ENCODE measurements at places on chromosomes 6 and 20. TPM values are rescaled to one million over a fixed set of nuclear protein-coding genes. Genes with fewer than 3 reads are reported as not detected.
A peak's percentile ranks its signal among the peaks of the same experiment; 100 is the strongest.

GRCh38 chr6:33208091-33208967 lies at the start of gene RING1:
RING1 (plus strand) TSS chr6:33208500; CDS start chr6:33208823, 323 bp downstream.
- peak; percentile 79 for DNase-seq

DNA sequence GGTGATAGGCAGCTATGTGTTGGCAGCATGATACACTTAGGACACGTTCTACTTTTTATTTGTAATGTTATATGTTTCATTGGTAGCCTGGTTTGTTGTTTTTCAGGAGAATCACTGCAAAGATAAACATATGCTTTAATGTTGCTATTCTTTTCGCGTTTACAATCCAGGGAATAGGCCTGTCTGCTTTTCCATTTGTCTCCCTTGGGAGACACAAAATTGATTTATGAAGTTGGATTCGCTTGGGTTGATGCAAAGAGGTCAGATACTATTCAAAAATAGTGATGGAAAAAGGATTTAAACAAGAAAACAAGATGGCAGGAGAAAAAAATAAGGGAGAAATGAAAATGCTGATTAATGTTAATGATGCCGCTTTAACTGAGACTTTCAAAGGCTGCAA lies 179.5 kb upstream of the SOX4 start:
- no peak for DNase-seq

GRCh38 chr20:50510706-50511542 lies 741 bp downstream of the PTPN1 start:
- DNase-seq = peak; percentile 45

DNA sequence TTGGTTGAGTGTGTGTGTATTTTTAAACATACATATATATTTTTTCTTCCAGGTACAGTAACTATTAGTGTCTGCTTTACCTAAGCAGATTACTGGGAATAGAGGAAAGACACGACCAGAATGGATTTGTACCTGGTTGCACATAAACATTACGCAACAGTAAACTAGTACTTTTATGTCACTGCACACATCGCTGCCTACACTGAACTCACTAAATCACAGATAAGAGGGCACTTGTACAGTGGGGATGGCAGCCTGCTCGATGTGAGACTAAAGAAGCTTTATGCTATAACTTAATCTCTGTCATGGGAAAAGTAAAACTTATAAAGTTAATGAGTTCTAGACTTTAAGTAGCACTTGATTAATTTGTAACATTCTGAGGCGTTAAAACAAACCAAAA lies 89.5 kb upstream of the SIM1 start:
- DNase-seq = no peak

HLA-DQB1 gene
- polyA plus RNA-seq = not detected

GPR6 gene
- polyA plus RNA-seq = not detected

ABHD16B gene
- polyA plus RNA-seq = not detected

Measured in endothelial cell of umbilical vein (primary cell).